ENCODE measurements at places on chromosomes 13 and 19. TPM values are rescaled to one million over a fixed set of nuclear protein-coding genes. Genes with fewer than 3 reads are reported as not detected.

The DMKN gene
- polyA plus RNA-seq, result 7.7 TPM

The CDC42EP5 gene
- polyA plus RNA-seq, result not detected

The ADGRE3 gene
- not detected for polyA plus RNA-seq

The OLFM2 gene
- polyA plus RNA-seq, result 0.45 TPM

The AP3D1 gene
- polyA plus RNA-seq, result 20.9 TPM

The PRR36 gene
- 0.87 TPM for polyA plus RNA-seq

The ICAM4 gene
- polyA plus RNA-seq, result not detected

The C1QTNF9 gene
- polyA plus RNA-seq, result not detected

The FBXW9 gene
- 0.50 TPM for polyA plus RNA-seq

The CYSLTR2 gene
- not detected for polyA plus RNA-seq

The ANGPTL8 gene
- not detected for polyA plus RNA-seq

The PEAK3 gene
- polyA plus RNA-seq, result not detected

The MTIF3 gene
- polyA plus RNA-seq, result 234 TPM

The TINCR gene
- polyA plus RNA-seq, result 1.4 TPM

The PLIN5 gene
- polyA plus RNA-seq, result 0.75 TPM

The ZNF284 gene
- polyA plus RNA-seq, result 1.7 TPM

The PPM1N gene
- polyA plus RNA-seq, result 0.30 TPM
